Activated T-cell treated with anti-CD3 and anti-CD28 coated beads, Interleukin-2, amount 50 U/mL, for 72 hours (primary cell): ENCODE measurements at places on chromosomes 2 and 18. TPM values are rescaled to one million over a fixed set of nuclear protein-coding genes. Genes with fewer than 3 reads are reported as not detected.
A peak's percentile ranks its signal among the peaks of the same experiment; 100 is the strongest.

DNA sequence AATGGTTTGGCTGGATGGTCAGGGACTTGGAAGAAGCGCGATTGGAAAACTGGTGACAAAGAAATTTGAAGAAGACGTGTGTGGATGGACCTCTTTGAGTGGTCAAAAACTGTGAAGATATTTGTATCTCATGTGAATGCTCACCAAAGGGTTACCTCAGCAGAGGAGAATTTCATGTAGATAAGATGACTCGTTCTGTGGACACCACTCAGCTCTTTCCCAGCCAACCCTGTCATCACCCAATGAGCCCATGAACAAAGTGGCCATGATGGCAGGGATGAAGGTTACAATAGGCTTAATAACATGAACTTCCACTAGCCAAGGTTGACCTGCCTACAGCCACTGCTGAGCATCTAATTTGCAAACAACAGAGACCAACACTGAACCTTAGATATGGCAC, 248.3 kb downstream of the KCNE4 start:
- no peak for DNase-seq

DNA sequence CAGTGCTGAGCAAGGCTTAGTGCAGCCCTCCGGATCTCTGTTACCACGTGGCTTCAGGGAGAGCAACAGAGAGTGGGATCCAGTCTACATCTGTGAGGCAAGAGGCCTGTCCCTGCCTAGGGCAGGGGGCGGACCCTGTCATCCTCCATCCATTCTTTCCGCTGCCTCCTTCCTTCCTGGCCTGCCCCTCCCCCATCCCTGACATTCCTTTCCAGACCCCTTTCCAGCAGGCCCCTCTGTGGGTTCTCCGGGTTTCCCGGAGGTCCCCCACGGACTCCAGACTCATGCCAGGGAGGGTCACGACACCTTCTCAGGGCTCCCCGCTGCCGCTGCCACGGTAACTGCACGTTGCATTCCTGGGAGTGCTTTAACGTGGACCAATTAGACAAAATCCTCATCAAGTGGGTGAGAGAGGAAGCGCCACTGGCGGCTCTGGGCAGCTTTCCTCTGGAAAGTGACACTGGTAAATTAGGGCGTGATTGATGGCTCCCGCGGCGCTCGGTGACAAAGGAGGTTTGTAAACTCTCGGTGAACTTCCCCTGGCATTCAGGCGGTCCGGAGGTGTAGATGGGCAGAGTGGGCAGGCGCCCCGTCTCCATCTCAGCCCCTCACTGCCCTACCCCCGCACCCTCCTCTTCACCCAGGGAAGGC, 11.4 kb downstream of the ATOH8 start:
- DNase-seq = no peak

DNA sequence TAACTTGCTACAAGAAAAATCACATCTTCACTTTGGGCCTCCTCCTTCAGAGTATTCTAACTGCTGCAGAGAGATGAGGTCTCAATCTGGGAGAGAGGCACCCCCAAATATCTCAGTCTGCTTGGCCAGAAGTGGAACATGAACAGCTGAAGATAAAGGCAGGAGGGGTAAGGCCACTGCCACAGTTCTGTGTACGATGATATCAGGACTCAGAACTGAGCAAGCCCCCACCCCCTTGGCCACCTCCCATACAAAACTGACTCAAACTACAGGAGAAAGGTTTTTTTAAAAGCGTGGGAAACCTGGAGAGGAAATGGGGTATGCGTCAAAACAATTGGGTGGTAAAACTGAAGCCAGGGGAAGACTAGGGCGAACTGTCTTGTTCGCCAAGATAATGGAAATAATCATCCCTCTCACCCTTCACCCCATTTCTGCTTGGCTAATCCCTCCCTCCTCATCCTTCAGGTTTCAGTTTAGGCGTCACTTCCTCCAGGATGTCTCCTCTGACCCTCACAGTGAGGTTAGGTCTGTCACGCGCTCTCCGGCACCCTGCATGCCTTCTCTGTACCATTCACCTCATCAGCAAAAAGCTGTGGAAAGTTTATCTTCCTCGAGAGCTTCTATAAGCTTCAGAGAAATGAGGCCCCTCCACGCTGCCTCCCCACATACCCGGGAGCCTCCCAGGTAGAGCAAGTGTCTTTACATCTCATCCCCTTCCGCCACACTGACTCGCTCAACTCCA, 64.4 kb downstream of the SFXN5 start:
- DNase-seq = no peak

GRCh38 chr2:8090748-8091700, 590.8 kb upstream of the ID2 start:
- peak; percentile 80 for DNase-seq

- DNase-seq = no peak
These were observed 19.1 kb upstream of the MC4R start for GRCh38 chr18:60391571-60392226.

GRCh38 chr18:813172-814071, 1.4 kb upstream of the YES1 start:
- no peak for DNase-seq

GRCh38 chr2:176917-177316, 86.9 kb downstream of the SH3YL1 start:
- DNase-seq = no peak

DNA sequence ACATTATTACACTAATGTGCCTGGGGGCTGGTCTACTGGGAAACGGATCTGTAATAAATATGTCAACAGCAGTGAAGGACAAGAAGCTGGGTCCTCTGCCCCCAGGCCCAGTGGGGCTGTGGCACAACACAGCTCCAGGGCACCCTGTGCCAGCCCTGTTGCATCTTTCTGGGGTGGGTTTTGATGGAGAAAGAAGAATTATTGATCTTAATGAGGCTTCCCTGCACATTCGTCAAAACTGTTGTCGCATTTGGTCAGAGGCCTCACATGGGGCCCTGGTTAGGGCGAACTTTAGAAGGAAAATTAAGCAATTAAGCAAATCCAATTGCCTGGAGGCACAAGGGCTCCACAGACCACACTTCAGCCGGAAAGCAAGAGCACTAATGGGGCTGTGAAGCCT, 30.0 kb upstream of the TWIST2 start:
- DNase-seq = no peak

DNA sequence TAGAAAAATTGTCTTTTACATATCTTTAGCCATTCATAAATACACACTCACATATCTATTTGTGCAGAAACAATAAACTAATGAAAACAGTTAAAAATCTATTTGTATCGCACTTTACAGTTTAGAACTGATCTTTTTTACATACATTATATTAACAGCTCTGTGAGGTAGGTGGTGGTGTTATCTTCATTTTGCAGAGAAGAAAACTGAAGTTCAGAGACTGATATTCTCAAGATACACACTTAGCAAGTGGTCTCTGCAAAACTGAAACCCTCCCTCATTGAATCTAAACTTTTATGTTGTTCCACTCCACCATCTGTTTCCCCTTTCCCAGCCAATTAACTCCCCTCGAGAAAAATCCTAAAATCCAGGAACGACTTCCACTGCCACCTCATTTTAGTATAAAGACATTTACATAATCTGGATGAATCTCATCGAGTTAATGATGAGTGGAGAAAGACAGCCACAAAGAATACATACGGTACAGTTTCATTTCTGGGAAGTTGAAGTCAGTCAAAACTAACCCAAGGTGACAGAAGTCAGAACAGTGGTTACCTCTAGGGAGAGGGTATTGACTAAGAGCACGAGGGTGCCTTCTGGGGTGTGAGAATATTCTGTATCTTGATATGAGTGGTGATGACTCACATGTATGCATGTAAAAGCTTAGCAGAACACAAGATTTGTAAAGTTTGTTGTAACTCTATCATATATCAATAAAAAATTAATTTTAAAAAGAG, 524.2 kb upstream of the TCF4 start:
- DNase-seq = peak; percentile 60

- no peak for DNase-seq
These were observed 146.6 kb downstream of the MEIS1 start for GRCh38 chr2:66581339-66582103.

GRCh38 chr2:150379166-150379565, 108.3 kb downstream of the RND3 start:
- DNase-seq = no peak

DNA sequence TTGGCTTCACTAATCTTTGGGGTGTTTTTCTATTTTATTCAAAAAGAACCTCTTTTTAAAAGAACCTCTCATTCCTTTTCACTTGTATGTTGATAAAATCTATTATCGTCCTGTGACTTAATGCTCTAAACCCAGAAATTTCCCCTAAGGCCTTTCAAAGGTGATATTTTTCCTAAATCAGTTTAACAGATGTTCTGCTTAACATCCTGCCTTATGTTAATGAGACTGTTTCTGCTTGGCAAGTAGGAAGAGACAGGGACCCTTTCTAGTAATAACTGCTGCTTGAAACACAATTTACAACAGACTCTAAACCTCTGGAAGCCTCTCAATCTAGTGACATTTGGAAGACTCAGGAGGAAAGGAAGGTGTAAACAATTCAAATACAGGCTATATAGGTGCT, 128.8 kb downstream of the KCNJ3 start:
- no peak for DNase-seq

- no peak for DNase-seq
These were observed 41.1 kb downstream of the LYPD6 start for GRCh38 chr2:149371476-149371875.

DNA sequence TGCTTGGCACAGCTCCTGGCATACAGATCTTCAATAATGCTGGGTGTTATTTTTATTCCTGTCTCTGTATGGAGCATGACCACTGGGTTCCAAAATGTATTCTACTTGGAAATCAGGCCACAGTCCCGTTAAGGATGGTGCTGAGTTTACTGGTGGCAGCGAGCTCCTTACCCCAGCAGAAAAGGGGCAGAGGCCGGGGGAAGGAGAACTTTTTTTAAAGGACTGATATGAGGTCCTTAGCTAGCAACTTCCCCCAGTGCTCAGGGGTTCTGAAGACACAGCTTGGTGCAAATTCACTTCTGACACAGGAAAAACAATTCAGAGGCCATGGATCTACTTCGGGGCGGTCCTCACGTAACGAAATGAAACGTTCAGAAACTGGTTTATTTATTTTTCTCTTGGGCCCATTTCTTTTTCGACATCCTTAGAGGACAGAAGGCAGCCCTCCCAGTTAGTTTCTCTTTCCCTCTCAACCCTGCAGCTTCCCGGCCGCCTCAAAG, 872 bp downstream of the RDH14 start:
- no peak for DNase-seq

- DNase-seq = no peak
These were observed 664.9 kb downstream of the METTL4 start for GRCh38 chr18:1906421-1906820.

GRCh38 chr18:61677435-61677970, 215.3 kb downstream of the RNF152 start:
- DNase-seq = no peak

DNA sequence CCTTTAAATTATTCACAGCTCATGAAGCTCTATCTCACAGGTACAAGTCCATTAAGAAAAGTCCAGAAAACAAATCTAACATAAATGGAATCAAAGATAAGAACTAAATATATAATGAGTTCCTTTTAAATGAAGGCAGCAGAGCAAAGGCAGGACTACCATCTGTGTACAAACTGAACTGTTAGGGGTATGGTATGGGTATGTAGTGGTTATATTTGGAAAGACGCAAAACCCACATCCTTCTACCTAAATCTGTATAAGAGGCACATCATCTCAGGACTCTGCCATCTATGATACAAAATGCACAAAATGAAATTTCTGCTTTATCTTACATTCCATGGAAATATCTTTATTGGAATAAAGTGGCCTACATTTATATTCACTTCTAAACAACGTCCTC, 59.9 kb downstream of the PDE11A start:
- DNase-seq = no peak

GRCh38 chr2:48165070-48165753, 258.9 kb upstream of the FBXO11 start:
- no peak for DNase-seq

- DNase-seq = no peak
These were observed 63.1 kb downstream of the RND3 start for GRCh38 chr2:150424406-150424805.

DNA sequence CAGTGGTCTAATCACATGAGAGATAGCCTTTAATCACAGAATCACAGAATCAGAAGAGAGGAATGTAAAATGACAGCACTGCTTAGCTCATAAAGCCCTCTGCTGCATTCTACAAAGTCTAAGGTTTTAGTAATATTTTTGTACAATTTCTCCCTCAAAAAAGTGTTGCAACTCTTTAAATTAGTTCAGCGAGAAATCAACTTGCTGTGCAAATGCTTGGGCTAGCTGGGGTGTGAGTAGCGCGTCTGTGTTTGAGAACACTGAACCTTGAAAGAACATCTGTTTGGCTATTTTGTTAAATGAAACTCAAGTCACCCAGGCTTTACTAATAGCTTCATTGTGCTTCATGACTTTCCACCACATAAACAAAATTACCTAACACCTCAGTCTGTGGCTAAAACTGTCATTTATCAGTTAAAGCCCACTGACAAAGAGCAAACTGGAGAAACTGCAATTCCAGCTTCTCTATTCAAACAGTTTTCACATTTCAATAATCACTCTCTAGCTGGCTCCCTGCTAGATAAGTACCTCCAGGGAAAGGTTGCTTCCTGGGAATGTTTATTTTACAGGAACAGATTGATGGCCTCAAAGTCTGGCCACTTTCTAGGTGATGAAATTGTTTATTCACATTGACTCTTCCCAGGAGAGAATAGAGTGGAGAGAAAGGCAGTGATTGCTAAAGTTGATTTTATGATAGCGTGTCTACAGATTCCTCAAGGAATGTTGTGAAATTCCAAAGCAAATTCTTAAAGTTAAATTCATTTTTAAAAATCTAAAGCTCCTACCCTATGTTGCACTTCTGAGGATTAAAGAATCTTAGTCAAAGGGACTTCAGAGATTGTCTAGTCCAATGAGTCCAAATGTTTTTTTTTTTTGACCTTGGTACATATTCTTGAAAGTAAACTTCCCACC, 36.0 kb upstream of the STAT1 start:
- DNase-seq = no peak

DNA sequence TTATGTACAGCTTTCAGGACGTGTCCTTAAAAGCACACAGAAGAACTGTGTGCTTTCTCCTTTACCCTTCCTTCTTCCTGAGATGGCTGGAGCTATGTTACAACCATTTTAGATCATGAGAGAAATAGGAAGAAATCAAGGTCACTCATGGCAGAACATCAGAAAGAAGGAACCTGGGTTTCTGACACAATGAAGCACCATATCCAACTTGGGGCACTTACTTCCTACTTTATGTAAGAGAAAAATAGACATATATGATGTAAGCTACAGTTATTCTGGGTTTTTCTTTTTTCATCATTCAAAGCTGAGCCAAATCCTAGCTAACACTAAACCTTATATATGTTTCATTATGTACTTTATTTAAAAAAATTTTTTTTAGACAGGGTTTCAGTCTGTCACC, 79.5 kb downstream of the FAM161A start:
- DNase-seq = no peak

- DNase-seq = no peak
These were observed 6.7 kb downstream of the ARHGEF4 start for GRCh38 chr2:130843321-130843985.

GRCh38 chr2:218806346-218806978, 24.5 kb downstream of the CYP27A1 start:
- DNase-seq = no peak

- DNase-seq = peak; percentile 78
These were observed 12.8 kb downstream of the SLC30A3 start for GRCh38 chr2:27249891-27250651.

- DNase-seq = peak; percentile 60
These were observed 681 bp downstream of the SPR start for GRCh38 chr2:72887740-72888437.

Gene MARCO
- total RNA-seq = not detected

Gene CACNB4
- 0.31 TPM for total RNA-seq

Gene FSHR
- total RNA-seq = not detected

Gene DAPL1
- not detected for total RNA-seq

Gene C2orf80
- not detected for total RNA-seq

Gene HOXD9
- not detected for total RNA-seq

Gene LOXL3
- 3.1 TPM for total RNA-seq
